ENCODE measurements at places on chromosomes 13 and 19.

- no peaks in the 10 kb centered on the region for H3K36me3 ChIP-seq
- no peak for DNase-seq
- no peaks in the 10 kb centered on the region for H3K27me3 ChIP-seq
- no peaks in the 10 kb centered on the region for H3K4me1 ChIP-seq
- peak overlapping the region; percentile 29 for H3K27ac ChIP-seq
Observed at GRCh38 chr13:83229574-83230305, 652.5 kb downstream of the SLITRK1 start.

DNA sequence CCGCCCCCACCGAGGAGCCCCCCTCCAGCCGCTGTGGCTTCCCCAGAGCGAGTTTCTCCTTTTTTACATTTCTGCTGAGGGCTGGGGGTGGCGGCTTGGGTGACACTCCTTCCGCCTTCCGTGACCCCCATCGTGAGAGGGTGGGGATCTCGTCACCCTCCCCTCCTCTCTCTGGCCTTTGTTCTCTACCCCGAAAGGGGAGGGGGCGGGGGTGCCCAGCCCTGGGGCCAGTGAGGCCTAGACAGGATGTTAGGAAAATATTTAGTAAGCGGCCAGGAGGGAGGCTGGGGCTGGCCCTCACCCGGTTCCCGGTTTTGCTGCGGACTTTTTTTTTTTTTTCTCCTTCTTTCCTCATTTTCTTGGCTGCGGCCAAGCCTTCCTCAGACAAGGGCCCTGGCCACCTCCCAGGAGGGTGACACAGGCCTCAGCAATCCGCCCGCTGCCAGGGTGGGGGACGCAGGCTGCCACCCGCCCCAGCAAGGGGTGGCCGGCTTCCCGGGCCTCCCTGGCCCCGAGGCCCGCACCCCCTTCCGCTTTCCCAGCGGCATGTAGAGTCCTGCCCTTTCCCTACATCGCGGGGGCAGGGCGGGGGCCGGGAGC is 3.9 kb downstream of the MIDN start:
- H3K36me3 ChIP-seq = peaks cover 46% of the 10 kb centered on the region
- peak overlapping the region; percentile 94 for H3K4me3 ChIP-seq
- peak overlapping the region; percentile 98 for H3K27ac ChIP-seq
- no peaks in the 10 kb centered on the region for H3K27me3 ChIP-seq
- DNase-seq = peak; percentile 95

- no peak for DNase-seq
- no peak overlapping the region for H3K27ac ChIP-seq
- H3K4me1 ChIP-seq = no peaks in the 10 kb centered on the region
- H3K27me3 ChIP-seq = no peaks in the 10 kb centered on the region
- no peaks in the 10 kb centered on the region for H3K36me3 ChIP-seq
Observed at GRCh38 chr19:28836421-28836820, 376.5 kb downstream of the UQCRFS1 start.

DNA sequence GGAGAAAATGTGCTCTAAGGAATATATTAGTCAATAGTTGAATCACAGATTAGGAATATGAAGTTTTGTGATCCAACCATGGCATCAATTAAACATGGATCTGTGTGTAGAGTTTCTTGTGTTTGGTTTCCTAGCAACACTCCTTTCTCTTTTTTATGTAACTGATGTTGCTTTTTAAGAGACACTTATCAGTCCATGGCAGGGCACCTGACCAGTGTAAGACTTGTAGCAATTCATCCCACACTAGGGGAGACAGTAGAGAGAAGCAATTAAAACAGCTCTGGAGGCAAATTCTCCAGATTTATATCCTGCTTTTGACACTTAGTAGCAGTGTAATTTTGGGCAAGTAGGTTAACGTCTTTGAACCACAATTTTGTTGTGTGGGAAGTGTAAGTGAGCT is 1229.0 kb downstream of the PCDH9 start:
- DNase-seq = no peak
- no peaks in the 10 kb centered on the region for H3K36me3 ChIP-seq
- H3K4me3 ChIP-seq = no peak overlapping the region
- H3K4me1 ChIP-seq = no peaks in the 10 kb centered on the region
- H3K27me3 ChIP-seq = no peaks in the 10 kb centered on the region

DNA sequence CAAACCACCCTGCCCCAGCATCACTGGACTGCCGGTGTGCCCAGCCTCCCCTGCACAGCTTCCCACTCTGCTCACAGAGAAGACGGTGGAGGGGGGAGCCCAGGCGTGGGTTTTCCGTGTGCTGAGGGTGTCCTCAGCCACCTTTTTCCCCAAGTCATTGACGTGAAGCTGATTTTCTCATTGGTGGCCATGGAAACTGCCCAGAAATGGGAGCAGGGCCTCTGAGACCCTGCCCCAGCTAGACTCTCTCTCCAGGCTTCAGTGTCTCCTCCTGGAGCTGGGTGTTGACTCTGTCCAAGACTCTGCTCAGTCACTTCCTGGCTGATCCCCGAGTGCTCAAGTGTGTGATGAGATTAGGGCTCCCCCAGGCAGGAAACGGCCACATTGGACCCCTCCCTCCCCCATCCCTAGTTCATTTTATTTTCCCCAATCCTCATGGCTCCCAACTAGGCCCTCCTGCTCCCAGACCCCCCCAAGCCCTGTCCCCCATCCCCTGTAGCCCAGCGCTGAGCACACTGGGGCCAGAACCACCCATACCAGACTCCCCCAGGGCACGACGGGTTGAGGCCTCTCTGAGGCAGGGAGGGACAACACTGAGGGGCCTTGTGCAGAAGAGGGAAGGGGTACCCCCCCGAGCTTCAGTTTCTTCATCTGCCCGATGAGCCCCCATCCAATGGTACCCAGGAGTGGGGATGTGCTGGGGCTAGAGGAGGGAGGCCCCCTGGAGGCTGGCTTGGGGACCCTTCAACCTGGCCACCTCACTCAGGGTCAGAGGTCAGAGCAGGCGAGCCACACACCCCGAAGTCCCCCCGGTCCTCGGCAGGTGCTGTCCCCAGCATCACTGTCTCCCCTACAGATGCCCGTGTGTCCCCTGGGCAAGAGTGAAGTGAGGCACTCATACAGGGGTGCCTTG is 1.2 kb upstream of the F2RL3 start:
- no peak overlapping the region for H3K27ac ChIP-seq
- DNase-seq = peak; percentile 60
- H3K27me3 ChIP-seq = peaks cover 26% of the 10 kb centered on the region
- no peak overlapping the region for H3K4me3 ChIP-seq
